ENCODE measurements at places on chromosomes 5 and 9.

DNA sequence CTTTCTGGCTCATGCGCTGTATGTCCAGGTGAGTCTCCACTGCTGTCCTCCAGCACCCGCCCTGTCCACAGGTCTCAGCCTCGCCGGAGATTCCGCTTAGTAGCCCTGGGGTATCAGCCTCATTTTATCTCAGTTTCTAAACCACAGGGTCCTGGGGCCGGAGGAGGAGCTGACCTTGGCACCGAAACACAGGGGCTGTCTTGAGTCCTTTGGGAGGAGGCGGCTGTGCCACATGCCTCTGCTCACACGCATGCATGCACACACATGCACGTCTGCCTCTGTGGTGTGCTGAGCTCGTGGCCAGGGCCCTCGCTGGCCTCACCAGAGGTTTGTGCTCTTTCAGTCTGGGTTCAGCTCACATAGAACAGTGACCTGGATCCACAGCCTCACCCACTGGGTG, 23.3 kb downstream of the TRIP13 start:
- no peak for DNase-seq

DNA sequence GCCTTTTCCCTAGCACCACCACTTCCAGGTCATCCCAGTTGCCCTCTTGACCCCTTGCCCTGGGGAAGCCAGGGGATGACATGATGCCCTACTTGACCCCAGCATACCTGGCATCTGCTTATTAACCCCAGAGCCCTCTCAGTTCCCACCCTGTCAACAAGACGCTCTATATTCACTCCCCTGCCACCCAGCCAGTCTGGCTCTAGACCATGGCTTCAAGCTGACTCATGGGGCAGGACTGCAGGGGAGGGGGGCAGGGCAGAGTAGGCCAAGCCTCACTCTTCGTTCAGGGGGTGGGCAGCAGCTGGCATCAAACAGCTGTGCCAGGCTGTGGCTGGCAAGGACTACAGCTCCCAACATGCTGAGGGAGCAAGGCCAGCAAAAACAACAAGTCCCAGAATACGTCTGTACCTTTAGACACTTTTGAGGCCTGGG, 5.3 kb downstream of the ATOSB start:
- DNase-seq, result peak; percentile 74

DNA sequence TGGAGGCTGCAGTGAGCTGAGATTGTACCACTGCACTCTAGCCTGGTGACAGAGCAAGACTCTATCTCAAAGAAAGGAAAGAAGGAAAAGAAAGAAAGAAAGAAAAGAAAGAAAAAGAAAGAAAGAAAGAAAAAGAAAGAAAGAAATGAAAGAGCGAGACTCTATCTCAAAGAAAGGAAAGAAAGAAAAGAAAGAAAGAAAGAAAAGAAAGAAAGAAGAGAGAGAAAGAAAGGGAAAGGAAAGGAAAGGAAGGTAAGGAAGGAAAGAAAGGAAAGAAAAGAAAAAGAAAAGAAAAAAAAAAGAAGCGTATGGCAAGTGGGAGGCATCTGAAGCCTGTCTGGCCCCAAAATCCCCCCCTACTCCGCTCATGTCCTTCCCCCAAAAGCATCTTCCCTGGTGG, 182.3 kb upstream of the MSX2 start:
- no peak for DNase-seq

GRCh38 chr5:145856285-145856818, 16.5 kb downstream of the GRXCR2 start:
- peak; percentile 57 for DNase-seq

DNA sequence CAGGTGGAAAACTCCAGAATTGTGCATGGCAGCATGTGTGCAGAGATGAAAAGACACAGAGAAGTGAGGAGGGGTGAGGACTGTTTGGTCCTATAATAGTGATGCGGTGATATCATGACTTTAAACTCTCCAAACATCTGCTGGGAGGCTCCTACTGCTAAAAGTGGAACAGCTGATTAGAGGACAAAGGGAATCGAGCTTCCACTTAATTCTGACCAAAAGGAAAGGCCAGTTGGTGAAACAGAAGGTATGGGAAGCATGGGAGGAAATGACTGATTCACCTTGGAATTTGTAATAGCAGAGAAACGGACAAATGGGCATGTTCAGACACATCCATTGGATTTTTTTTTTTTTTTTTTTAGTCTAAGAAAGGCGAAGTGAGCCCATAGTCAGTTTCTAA, 67.5 kb upstream of the MAMDC2 start:
- peak; percentile 93 for DNase-seq

GRCh38 chr5:1497242-1497777, 26.4 kb downstream of the LPCAT1 start:
- DNase-seq, result no peak

DNA sequence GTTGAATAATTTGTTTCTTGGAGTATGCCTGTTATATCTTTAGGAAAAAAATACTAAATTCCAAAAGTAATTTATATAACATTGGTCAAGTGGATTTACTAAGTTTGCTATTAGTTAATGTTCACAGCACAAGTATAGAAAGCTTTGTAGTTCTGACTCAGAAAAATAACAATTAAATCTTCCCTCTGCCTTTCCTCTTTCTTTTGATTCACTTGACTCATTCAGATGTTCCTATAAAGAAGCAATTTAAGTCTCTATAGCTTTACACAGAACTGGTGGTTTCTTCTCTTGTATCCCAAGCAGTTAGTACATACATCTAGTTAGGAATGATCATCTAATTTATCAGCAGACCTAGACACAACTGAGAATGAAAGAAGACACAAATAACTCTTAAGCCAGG, 4.5 kb upstream of the CDC42SE2 start:
- DNase-seq, result peak; percentile 24

GRCh38 chr9:99821396-99822108, at the start of gene NR4A3:
Gene NR4A3, plus strand, starts transcription at chr9:99821885. Its CDS starts 6,158 bp downstream, at chr9:99828043.
- peak; percentile 98 for DNase-seq

GRCh38 chr9:92723299-92723625, 41.4 kb downstream of the BICD2 start:
- DNase-seq, result peak; percentile 49

- no peak for DNase-seq
Measured at GRCh38 chr5:157772127-157772526, 28.6 kb downstream of the LSM11 start.

GRCh38 chr9:14362175-14362574, 48.2 kb upstream of the NFIB start:
- peak; percentile 67 for DNase-seq

GRCh38 chr5:37662362-37662761, 177.5 kb downstream of the GDNF start:
- no peak for DNase-seq

DNA sequence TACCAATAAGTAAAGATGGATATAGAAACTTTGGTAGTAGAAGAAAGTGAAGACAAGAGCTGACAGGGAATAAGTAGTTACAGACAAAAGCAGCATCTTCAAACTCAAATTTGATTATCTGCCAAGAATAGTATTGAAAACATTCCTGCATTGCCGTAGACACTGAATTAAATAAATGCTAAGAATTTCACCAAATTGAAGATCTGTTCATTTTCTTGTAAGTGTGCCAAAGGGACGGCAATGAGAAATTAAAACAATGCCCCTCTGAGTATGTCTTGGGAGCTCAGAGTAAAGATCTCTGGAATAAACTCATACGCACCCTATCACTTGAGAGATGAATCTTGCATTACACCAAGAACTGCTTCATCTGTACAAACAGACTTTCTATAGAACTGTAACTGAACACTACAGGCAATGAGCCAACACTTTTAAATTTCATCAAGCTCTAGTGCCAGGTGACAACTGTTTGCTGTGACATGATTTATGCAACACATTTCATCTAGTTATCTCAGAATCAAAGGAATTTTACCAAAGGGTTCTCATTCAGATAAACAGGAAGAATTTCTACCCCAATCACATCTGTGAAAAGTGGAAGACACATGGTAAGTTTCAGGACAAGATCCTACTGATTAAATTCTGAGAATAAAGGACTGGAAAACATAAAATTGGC, 66.9 kb downstream of the RFX3 start:
- no peak for DNase-seq

DNA sequence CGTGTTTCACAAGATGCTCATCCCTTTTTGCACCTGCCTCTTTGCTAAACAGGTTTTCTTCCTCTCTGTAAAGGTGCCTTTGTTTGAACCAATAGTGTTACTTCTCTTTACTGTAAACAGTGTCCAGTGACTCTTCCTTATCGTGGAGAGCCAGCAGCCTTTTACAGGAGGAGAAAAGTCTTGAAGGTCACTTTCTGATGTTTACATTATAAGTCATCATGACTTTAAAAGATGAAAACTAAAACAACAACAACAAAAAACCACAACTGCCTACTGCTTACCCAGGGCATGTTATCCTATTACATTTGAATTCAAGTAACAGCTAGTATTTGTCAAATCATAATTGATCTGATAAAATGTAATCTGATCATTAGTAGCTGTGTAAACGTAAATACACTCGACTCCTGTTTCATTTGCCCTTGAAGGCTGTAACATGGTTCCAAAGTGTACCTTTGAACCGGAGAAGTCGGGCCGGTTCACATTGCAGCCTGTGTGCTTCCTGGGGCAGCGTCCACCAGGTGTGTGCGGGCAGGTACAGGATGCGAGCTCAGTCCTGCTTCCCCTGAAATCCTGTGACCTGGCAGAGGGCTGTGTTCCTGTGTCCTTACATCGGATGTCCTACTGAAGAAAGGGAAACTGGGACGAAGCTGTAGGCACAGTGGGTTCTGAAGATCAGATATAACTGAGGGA, 118.1 kb downstream of the C9orf152 start:
- no peak for DNase-seq

- DNase-seq, result no peak
Measured at GRCh38 chr5:153459051-153459743, 31.3 kb upstream of the GRIA1 start.

- DNase-seq, result no peak
Measured at GRCh38 chr5:172046593-172046992, 40.2 kb upstream of the FBXW11 start.

- DNase-seq, result no peak
Measured at GRCh38 chr5:6166698-6167394, 211.5 kb downstream of the MED10 start.

DNA sequence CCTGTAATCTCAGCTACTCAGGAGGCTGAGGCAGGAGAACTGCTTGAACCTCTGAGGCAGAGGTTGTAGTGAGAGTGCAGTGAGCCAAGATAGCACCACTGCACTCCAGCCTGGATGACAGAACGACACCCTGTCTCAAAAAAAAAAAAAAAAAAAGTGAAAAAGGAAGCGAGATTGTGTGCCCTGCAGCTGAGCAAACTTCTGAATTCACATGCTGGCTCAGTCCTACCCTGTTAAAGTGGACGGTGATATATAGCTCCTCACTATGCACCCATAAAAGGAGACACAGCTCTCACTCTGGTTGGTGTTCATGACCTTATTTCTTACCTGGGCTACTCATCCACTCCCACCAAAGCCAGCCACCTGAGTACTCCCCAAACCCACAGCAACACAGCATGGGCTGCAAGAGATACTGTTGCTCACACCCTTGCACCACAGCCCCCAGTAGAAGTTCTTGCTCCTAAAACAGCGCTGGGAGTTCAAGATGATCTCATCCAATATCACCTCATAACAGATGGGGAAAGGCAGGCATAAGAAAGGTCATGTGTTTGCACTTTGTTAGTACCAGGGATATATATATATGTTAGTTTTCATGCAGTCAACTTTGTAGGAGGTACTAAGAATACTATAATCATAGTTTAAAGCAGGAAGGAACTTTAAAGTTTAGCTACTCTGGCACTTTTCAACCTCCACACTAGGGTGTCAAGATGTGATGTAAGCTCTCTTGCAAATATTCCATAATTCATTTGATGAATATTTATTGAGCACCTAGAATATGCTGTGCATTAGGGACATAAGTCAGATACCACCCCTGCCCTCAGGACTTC, 4.0 kb downstream of the TTLL11 start:
- no peak for DNase-seq

GRCh38 chr5:35112300-35112699, 64.6 kb upstream of the AGXT2 start:
- no peak for DNase-seq

DNA sequence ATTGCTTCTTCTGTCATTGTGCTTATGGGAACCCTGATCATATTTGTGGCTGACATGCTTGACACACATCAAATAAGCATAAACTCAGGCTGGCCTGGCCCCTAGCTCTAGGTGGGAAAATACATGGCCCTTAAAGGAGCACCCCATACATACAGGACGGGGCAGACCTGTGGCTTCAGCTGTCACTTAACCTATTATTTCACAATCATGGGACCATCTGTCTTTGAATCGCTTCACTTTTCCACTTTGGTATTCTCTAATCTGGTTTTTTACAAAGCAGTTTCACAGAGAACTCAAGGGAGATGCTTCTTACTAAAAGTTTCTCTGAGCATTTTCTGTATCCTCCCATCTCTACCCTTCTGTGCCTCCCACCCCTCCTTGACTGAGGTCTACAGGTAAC, 34.6 kb upstream of the LRRTM2 start:
- DNase-seq, result no peak

DNA sequence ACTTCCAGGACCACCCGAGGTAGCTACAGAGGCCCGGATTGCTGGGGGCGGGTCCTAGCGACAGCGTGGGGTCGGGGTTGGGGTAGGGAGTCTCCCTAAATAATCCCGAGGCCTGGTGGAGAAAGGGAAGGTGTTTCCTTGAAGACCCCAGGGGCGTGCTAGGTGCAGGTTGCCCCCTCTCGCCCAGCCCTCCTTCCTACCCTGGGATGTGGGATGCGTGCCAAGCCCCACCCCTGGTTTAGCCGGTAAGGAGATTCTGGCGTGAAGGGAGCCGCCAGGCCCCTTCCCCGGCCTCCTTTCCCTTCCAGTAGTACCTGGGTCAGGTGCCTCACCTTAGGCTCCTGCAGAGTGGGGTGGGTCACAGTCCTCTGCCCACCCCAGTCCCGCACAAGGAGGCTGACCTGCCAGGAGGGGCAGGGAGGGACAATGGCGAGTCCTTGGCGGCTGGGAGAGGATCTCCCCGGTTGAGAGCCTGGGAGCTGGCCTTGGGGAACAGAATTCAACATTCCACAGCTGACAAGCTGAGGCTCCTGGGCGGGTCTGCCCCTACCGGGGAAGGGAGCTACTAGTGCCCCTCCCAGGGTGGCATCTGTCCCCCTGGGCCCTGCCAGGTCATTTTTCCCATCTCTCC, 674 bp downstream of the TSPAN17 start:
- DNase-seq, result peak; percentile 37

DNA sequence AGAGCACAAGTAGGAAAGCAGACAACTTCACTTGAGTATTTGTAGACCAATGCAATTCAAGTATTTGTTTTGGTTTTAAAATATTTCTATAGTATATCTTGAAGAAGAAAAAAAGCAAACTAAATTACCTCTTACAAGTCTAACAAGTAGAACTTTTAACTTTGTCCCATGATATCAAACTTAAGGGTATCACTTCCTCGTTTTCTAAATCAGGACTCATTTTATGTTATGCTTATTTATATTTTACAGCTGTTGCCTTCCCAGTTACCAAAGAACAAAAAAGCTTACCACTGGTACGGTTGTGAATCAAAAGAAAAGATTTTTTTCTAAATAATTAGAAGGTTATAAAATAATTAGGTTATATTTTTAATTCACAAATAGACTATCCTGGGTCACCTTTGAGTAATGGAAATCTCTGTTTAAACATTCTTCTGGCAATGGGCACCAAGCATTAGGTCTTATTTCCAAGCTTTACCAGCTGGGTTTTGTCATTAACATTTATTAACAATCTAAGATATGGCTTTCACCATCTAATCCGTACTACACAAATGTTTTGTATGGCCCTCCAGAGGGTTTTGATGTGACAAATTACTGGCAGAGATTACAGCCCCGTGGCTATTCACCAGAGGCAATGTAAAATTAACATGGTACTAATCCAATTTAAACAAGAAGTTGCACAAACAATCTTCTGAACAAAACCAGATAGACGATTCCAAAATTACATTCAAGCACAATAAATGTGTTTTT, 63.6 kb downstream of the CEP120 start:
- no peak for DNase-seq

GRCh38 chr5:51902512-51902911, 519.3 kb downstream of the ISL1 start:
- DNase-seq, result no peak

- DNase-seq, result no peak
Measured at GRCh38 chr9:112694706-112695555, 23.0 kb downstream of the INIP start.

Measured in fibroblast of skin of back (primary cell).